Left cardiac atrium (tissue), 4 donors: ENCODE measurements at places on chromosomes 16 and 17. TPM values are rescaled to one million over a fixed set of nuclear protein-coding genes. Genes with fewer than 3 reads are reported as not detected.

MARCHF10 gene
- total RNA-seq, result not detected

PTRH2 gene
- total RNA-seq, result 10.1 TPM

KRT28 gene
- total RNA-seq, result not detected

SYNGR3 gene
- 1.9 TPM for total RNA-seq

RNF43 gene
- 4.7 TPM for total RNA-seq
